ENCODE measurements at places on chromosomes 7 and 10.

DNA sequence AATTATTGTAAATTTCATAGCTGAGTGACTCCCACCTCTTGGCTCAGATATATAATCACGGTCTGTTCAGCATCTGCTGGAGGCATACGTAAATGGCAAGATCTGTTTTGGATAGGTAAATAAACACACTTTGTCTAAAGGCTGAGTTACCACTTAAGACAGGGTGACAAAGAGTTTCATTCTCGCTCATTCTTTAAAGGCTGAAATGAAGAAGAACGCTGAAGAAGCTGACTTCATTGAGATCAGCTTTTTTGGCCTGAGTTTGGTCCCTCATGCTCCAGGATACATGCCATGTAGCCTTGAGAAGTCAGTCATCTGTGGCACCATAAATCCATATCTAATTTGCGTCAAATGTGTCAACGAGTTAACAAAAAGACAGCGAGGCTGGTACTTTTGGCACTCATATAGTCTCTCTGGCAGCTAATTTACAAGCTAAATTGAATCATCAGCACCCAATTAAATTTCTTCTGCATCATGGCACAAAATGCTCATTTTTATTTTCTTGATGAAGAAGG is 309.9 kb downstream of the GPAM start:
- ATAC-seq = no peak

GRCh38 chr7:44128721-44129582 is 5.6 kb upstream of the POLD2 start:
- no peak for ATAC-seq

DNA sequence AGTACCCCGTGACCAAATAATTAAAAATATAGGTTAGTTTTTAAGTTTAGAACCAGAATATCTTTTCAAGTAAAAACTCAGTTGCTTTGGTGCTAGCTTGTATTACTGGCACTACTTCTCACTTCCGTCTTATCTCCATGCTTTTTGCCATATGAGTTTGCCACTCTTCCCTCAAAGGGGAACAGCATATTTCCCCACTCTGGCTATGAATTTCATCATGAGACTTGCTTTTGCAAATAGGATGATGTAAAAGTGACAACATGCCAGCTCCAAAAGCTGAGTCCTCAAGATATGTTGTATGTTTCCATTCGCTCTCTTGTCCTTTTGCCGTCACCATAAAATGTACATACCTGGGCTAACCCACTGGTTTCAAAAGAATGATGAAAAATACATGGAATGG is 178.1 kb upstream of the SEMA3A start:
- no peak for ATAC-seq

DNA sequence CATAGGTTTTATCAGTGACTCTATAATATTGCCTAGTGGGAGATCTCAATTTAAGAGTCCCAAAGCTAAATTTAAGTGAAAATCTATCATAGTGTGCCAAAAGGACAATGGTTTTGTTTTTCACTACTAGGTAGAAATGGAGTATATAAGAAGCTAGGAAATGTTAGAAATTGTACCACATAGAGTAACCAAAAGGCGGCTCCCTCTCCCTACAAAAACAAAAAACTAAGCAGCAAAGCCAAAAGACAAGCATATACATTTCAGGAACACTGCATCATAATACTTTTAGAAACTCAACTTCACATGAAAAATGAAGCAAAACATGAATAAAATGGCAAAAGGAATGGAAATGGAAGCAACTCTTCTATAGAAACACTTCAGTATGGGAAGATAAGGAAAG is 271.6 kb downstream of the CACNA2D1 start:
- ATAC-seq = no peak

DNA sequence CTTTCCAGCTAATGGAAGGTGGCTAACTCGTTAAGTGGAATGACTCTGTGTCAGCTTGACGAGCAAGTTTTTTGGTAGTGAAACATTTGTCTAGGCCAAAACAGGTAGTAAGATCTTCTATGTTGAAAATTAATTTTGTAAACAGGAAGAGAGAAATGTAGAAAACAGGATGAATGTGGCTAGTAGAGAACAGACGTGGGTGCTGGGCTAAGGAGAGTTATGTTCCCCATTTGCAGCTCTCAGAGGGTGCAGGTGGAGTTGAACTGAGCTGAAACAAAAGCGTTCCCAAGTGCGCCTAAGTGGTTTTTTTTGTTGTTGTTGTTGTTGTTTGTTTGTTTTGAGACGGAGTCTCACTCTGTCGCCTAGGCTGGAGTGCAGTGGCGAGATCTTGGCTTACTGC is 59.5 kb upstream of the SRPK2 start:
- ATAC-seq = peak; percentile 89

GRCh38 chr7:141557360-141557759 is 6.2 kb downstream of the AGK start:
- ATAC-seq = peak; percentile 75

- no peak for ATAC-seq
Observed at GRCh38 chr7:155846936-155847335, 34.7 kb upstream of the SHH start.

DNA sequence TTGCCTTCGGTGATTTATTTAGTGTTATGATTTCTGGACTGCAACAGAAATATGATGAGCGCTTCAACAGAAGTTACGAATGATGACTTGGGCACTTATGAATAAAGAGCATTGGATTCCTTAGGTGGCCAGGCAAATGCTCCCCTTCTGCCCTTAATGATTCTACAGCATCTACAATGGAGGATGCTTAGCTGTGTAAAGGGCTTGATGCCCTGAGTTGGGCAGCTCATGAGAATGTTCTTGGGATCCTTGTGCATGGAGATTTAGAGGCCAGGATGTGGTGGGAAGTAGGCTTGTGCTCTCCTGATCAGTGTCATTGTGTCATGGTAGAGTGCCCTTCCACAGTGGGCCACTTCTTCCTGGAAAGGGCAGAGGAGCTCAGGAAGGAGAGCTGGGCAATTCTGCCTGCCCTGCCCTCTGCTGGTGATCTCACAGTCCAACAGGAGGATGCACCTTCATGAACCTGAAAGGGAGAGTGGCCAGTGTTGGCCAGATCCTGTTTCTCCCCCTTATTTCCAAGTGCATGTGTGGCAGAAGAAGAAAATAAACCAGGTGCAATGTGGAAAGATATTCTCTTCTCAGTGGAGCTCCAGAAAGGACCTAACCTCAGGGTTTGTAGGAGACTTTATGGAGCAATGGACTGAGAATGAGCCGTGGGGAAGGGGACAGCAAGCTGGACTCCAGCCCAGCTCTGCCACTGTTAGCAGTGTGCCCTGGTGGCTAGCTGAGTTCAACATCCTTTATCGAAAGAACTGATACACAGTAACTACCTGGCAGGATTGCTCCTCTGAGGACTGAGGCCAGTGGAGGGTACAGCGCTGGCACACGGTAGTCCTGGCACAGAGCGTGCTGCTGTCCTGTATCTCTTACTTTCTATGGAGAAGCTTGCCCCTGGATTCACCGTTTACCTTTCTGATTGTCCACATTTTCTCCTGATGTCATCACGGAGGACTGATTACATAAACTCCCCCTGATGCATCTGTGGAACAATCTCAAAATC is 182.9 kb downstream of the BMPER start:
- ATAC-seq = no peak

DNA sequence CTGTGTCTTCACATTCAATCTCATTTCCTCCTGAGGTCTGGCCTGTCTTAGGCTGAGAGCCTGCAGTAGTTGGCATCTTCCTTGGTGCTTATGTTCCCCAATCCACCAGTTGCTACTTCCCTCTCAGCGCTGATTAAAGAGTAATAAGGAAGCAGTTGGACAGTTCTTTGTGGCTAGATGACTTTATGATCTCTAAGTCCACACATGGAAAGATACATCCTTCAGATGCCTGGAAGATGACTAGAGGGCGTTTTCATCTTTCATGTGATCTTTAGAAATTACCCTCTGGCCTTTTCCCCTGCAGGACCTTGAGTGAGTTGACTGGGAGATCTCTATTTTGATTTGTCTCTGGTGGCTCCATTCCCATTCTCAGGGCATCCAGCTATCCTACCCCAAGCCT is 204.5 kb downstream of the GRM3 start:
- no peak for ATAC-seq

DNA sequence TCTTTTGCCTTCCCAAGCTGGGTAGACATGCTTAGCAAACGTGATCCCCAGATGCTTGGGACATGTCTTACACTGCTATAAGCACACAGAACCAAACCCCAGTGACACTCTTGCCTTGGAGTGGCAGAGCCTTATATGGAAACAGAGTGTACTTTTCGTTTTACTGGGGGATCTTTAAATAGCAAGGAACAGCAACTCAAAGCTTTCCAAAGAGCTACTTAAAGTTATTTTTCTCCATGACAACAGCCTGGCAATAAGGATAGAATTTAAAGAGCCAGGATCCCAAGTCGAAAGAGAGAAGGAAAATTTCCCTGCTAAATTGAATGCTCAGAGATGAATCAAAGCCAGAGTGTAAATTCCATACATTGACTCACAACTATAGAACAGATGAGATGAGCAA is 67.8 kb downstream of the ZNF365 start:
- ATAC-seq = no peak

- no peak for ATAC-seq
Observed at GRCh38 chr10:76037531-76038155, 606.2 kb downstream of the LRMDA start.

DNA sequence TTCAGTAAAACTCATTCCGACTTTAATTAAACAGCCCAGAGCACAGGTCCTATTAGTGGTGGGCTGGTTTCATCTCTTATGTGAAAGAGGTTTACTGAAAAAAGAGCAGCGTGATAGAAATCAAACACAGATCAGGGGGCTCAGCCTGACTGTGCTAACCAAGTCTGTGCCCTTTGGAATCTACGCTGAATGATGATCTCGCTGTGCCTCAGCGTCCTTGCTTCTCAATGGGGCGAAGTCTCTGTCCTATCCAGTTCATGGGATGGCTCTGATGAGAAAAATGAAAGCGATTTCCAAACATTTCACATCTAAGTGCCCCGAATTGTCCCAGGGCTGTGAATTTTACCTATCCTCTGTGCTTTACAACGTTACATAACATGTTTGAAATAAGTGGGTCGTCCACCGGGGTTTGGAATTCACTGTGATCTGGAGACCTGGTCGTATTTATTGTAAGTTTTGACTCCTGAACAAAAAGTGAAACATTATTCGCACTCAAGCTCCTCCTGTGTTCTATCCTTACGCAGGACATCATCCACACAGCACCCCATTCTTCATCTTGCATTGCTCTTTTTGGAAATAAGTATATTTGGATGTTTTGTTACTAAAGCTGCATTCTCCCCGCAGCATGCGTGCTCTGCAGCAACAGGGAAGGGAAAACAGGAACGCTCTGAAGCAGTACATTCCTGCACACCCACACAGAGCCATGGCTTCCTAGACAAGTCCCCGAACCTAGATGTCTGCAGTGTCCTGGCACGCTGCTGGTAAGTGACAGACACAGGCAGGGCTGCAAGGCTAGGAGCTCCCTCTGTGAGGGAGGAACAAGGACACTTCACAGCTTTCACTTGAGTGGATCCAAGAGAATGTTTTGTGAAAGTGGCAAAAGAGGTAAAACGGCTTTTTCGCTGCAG is 83.5 kb downstream of the SLC37A3 start:
- no peak for ATAC-seq

DNA sequence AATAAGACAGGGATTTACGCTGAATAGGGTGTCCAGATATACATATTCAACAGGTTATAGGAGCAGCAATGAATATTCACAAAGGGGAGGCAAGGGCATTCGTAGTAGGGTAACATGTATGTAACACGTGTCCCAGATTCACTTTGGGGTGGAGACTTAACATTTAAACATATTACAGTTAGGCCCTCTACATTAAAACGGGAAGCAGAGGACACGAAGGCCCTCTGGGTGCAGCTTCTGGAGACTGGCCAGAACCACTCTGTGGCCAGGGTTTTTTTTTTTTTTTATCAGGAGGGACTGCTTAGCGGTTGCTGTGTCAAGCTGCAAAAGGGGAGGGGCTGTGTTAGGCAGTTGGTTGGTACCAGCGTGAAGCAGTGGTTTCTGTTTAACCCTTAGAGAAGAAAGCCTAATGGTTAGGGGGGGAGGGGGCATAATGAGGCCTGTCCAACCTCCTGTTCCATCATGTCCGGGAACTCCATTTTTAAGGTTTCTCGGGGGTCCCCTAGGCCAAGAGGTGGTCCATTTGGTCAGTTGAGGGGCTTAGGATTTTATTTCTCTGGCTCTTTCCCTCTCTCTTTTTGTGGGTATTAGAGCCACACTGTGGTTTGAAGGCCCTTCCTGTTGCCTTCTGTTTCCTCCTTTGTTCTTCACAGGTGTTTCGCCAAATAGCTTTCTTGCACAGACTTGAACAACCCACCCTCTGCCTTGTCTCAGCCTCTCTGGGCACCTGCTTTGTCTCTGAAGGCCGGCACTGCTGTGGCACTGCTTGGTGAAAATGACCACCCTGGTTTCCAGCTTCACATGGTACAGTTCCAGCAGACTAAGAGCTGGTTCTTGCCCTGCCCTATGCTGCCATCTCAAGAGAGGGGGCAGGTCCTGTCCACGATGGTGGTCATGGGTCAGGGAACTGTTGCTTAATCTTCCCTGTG is 26.4 kb downstream of the PRF1 start:
- ATAC-seq = peak; percentile 79

GRCh38 chr7:104288137-104288536 is 40.3 kb upstream of the LHFPL3 start:
- ATAC-seq = no peak

- ATAC-seq = peak; percentile 28
Observed at GRCh38 chr7:25559581-25560367, 331.5 kb upstream of the NPVF start.

DNA sequence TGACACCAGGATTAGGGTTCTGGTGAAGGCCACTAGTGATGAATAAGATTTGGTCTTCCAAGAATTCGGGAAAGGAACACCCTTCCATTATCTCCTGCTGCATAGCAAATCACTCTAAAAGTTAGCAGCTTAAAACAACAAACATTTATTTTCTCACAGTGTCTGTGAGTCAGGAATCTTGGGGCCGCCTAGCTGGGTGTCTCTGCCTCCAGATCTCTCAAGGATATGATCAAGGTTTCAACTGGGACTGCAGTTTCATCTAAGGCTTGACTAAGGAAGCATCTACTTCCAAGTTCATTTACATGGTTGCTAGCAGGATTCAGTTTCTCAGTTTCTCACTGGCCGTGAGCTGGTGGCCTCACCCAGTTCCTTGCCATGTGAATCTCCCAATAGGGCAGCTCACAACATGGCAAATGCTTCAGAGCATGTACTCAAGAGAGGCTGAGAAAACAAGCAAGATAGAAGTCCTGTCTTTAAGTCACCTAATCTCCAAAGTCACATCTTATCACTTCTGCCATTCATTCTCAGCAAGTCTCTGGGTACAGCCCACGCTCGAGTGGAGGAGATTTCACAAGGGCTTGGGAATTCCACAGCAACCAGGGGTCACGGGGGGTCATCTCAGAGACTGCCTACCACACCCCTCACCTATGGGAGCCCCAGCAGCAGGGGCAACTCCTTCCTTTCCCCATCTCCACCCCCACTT is 26.8 kb downstream of the TLX1 start:
- no peak for ATAC-seq
